ENCODE measurements at places on chromosomes 3 and 15. TPM values are rescaled to one million over a fixed set of nuclear protein-coding genes. Genes with fewer than 3 reads are reported as not detected.
A peak's percentile ranks its signal among the peaks of the same experiment; 100 is the strongest.

GRCh38 chr15:44157679-44158078, 37.4 kb downstream of the FRMD5 start:
- peak; percentile 96 for DNase-seq

The CCR9 gene
- not detected for polyA plus RNA-seq

GRCh38 chr15:57298204-57298603, 78.1 kb upstream of the CGNL1 start:
- peak; percentile 68 for DNase-seq

GRCh38 chr15:68256675-68257450, 20.7 kb upstream of the FEM1B start:
- DNase-seq: peak; percentile 68

The ADAMTS7 gene
- 12.6 TPM for polyA plus RNA-seq
